ENCODE measurements at places on chromosomes 13 and 19.

- no peak for DNase-seq
Observed at GRCh38 chr19:12730064-12730463, 4.4 kb downstream of the TRIR start.

- no peak for DNase-seq
Observed at GRCh38 chr19:16541526-16542044, 652 bp downstream of the CHERP start.

- DNase-seq = no peak
Observed at GRCh38 chr13:54945973-54946372, 1917.4 kb downstream of the OLFM4 start.

DNA sequence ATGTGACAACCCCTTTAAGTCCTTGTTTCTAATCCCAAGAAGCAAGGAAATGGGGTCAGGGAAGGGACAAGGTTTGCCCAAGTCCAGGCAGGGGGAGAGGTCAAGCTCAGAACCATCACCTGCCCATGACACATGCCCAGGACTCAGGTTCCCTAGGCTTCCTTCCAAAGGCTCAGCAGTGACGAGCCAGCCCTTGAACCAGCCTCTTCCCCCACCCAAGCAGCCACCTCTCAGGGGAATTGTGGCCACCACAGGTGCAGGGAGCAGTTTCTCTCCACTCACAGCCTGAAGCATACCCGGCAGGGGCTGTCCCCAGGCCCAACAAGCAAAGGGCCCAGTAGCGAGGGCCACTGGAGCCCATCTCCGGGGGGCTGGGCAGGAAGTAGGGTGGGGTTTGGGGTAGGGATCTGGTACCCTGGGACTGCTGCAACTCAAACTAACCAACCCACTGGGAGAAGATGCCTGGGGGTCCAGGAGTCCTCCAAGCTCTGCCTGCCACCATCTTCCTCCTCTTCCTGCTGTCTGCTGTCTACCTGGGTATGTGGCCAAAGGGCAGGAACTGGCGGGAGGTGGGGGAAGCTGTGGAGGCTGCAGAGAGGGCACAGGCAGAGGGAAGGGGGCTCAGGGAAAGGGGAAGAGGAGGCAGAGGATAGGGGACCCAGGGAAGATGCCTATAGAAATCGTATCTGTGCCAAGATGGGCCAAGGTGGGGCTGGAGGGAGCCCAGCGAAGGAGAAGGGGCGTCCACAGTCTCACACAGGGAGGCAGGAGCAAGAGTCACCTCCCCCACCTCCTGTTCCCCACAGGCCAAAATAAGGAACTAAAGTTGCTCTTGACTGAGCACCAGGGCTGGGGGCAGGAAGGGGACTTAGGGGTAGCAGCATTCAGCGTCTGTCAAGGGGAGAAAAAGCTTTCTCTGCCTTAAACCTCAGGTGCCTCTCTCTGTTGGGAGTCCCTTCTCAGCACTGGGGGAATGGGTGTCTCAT, at the start of gene CD79A:
CD79A (plus strand) TSS at position 433 of the 986 bp plus-strand sequence; CDS start at position 459, 26 bp downstream.
- no peak for DNase-seq

DNA sequence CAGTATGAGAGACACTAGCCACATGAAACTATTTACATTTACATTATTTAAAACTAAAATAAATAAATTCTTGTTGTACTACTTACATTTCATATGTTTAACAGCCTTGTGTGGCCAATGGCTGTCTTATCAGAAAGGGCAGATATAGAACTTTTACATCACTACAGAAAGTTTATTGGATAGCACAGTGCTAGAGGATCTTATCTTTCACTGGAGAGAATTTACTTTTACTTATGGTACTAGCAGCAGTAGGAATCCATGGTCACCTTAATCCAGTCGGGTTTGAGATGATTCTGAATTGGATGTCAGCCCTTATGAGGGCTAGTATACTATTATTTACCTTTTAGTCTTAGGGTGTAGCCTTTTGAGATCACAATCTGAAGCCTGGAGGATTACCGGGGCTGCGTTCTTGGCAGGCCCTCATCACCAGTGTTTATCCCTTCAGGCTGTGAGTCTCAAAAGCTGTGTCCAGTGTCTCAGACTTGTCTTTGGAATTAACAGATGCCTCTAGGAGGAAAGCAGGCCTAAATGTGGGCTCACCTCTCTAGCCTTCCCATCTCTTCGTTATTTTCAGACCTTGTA, 21.7 kb downstream of the IFT88 start:
- DNase-seq = no peak

- DNase-seq = no peak
Observed at GRCh38 chr13:110413676-110414040, 106.6 kb downstream of the COL4A2 start.

Measured in NCI-H446 treated with DMSO at 0.1 percent for 48 hours (cell line).